Sigmoid colon (tissue), 7 donors: ENCODE measurements at places on chromosomes 3 and 15. TPM values are rescaled to one million over a fixed set of nuclear protein-coding genes. Genes with fewer than 3 reads are reported as not detected.
A peak's percentile ranks its signal among the peaks of the same experiment; 100 is the strongest.

The CTDSPL2 gene
- 35.7 TPM for total RNA-seq

The C3orf49 gene
- not detected for total RNA-seq

DNA sequence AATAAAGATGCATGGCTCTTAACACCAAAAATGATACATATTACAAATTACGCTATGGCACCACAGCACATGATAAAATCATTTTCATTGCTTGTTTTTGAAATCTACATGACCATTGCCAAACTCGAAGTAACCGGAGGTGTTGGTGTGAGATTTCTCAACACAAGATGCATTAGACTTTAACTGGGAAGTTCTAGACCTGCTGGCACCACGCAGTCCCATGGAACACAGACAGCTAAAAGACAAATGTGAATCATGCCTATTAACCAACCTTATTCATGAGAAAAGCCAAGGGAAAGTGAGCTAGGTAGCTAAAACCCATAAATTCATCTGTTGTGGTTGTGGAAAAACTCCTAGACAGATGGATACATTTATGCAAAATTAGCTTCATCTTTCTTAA, 595.4 kb downstream of the FOXP1 start:
- H3K27ac ChIP-seq: peak overlapping the region; percentile 85
- peaks cover 98% of the 10 kb centered on the region for H3K4me1 ChIP-seq
- H3K27me3 ChIP-seq: no peaks in the 10 kb centered on the region

DNA sequence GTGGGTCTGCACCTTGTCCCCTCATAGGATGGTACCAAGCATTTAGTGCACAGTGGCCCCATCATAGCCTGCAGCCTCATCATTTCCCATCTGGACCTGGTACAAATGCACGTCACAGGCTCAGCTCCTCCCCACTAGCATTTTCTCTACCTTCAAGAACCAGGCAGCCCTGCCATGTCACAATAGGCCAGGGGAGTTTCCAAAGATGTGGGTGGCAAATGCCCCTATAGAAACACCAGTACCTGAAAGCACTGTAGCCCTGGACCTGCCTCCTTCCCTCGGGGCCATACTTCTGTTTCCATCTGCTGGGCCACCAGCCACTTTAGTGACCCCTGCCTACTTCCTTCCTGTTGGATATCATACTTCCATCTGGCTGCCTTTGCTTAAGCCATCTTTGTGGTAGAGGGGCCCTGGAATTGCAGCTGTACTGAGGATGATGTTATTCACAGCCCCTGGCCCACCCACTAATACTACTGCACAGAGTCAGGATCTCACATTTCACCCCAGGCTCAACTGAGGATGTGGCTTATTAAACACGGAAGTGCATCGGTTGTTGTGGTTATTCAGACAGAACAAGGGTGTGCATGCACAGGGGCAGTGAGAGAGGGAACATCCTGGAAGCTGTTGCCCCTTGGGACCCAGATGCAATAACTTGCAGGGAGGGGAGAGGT, 3.8 kb downstream of the TCTA start:
- H3K27me3 ChIP-seq: no peaks in the 10 kb centered on the region
- no peak for DNase-seq
- H3K4me3 ChIP-seq: no peak overlapping the region
- peaks cover 43% of the 10 kb centered on the region for H3K36me3 ChIP-seq
- peak overlapping the region; percentile 26 for H3K27ac ChIP-seq

GRCh38 chr15:34993412-34993811, 5.3 kb upstream of the ZNF770 start:
- no peak overlapping the region for H3K4me3 ChIP-seq
- no peaks in the 10 kb centered on the region for H3K27me3 ChIP-seq
- no peaks in the 10 kb centered on the region for H3K36me3 ChIP-seq
- no peak overlapping the region for H3K27ac ChIP-seq
- DNase-seq: no peak

- no peak for DNase-seq
- peaks cover 8% of the 10 kb centered on the region for H3K4me1 ChIP-seq
- no peak overlapping the region for H3K4me3 ChIP-seq
- no peak overlapping the region for H3K27ac ChIP-seq
- H3K27me3 ChIP-seq: no peaks in the 10 kb centered on the region
Observed at GRCh38 chr3:8737301-8737700, 3.7 kb downstream of the CAV3 start.
